HT-29 (cell line): ENCODE measurements at places on chromosomes 2 and 18. TPM values are rescaled to one million over a fixed set of nuclear protein-coding genes. Genes with fewer than 3 reads are reported as not detected.

DNA sequence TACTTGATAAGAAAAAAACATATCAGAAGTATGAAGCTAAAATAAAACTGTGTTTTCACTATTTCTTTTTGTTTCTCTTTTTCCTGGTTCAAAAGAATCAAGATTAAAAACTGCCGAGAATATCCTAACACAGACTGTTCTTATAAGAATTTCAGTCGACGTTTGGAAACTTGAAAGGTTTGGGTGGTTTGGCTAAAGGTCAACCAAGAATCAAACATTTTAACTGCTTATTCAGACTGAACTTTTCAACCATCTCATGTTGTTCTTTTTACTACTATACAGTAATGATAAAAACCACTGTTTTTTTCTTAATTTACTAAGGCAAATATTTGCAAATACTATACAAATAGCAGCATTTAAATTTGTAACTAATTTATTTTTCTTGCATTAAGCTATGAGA is 308.5 kb upstream of the TFPI start:
- DNase-seq, result no peak

DNA sequence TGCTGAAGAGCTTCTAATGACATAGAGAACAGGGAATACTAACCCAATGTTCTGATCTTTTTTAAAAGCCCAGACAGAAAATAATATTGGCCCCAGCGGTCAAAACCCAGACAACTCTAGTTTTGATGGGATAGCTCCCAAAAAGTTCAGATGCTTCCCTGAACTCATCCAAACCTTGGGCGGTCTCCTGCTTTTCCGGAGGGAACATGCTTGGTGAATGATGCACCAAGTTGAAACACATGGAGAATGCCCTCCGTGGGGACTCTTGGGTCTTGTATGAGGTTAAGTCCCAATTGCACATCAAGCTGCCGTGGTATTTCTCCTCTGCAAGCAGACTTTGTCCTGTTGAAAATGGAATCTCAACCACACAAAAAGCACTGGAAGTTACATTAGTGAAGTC is 120.7 kb upstream of the CTAGE1 start:
- no peak for DNase-seq

- DNase-seq, result no peak
Observed at GRCh38 chr18:10121786-10122515, 208.1 kb downstream of the VAPA start.

- DNase-seq, result no peak
Observed at GRCh38 chr2:26620031-26620605, 21.0 kb downstream of the CIB4 start.

OR6B2 gene
- total RNA-seq, result not detected in 2 replicates

DNA sequence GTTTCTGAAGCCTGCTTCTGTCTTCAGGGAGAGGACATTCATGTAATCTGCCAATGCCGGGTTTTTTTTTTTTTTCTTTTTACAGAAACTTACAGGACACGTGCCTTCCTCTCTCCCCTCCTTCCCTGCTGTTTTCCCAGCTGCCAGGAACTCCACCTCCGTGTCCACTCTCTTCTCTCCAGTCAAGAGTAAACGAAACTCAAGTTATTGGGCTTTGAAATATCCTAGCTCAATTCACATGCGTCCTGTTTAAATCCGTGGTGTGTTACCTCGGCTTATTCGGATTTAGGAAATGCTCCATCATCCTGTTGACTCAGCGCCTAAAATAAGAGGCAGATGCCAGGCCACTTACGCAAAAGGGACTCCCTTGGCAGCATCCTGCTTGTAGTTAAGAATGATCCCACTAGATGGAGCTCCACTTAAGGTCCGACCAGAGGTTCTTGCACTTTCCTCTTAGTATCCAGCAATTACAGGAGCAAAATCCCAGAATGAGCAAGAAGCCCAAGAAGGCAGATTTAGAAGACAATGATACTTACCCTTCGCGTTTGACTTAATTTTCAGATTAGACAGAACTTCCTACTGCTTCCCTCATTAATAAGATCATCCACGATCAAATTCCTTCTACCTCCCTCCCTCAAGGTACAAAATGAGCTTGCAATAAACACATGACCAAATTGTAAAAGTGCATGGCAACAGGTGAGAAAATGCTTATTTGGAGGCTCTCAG is 97.2 kb upstream of the ZCCHC2 start:
- peak; percentile 87 for DNase-seq

SLC14A1 gene
- total RNA-seq, result 5.9 and 6.2 TPM in 2 replicates

DNA sequence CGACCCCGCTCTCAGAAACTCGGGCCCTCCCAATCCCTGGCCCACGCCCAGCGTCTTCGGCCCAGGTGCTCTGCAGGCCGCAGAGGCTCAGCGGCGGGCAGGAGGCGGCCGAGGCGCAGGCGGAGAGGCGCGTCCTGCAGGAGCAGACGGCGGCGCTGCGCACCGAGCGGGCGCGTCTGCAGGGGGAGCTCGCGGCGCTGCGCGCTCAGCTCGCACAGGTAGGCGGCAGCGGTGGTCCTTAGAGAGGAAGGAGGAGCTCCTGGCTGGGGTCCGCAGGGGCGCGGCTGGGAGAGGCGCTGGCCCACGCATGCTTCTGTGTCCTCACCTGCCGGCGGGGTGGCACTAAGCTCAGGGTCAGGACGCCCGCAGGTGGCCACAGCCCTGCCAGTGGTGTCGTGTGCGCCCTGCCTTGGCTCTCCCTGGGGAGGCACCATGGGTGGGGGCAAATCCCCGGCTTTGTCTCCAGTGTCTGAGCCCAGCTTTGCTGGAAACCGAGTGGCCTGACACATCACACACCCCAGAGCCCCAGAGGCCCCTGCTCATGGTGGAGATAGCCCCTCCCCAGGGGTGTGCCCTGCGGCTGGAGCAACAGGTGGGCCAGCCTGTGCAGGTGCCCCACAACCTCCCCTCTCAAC is 14.9 kb upstream of the SNED1 start:
- DNase-seq, result peak; percentile 46

DNA sequence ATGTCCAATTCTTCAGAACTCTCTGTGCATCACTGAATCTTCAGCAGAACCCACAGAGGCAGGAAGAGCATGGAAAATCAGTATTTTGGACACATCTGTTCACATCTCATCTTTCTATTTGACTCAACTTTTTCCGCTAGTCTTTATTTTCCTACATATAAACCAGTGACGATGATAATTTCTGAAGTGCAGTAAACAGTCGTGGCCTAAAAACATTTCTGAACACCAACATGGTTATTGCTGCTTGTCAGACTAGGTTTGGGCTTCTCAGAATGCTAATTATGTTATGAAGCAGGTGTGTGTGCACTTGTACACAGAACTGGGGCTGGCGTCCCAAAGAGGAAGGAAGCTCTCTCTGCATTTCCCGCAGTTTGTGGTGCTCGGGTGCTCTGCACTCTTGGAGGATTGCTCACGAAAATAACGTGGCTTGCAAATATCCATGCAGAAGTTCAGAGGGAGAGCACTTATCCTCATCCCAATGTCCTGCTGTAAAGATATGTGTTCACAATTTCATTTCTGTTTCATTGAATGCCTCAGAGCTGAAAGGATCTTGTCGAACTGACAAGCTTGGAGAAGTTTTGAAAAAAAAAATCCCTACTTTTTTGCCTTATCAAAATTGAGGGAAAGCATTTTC is 50.8 kb downstream of the EDAR start:
- no peak for DNase-seq

DNA sequence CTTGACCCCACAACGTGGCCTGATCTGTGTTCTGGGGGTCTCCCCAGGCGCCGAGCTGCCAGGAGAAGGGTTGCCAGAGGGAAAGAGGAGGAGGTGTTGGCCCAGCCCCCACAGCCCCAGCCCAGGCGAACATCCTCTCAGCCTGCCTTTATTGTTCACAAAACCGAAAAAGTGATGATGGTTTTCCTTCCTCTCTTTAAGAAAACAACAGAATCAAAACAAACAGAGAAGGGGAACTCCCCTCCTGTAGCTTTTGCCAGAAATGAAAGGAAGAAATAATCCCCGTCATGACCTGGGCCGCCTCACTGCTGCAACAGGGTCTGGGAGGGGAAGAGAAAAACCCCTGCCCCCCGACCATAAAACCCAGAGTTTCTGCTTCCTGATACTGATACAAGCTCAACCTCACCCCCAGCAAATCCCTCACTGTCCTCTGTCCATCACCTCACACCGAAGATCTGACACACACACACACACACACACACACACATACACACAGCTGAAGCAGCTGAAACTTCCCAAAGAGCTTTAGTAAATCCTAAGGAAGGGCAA is 52.0 kb downstream of the ZFP36L2 start:
- no peak for DNase-seq

NTSR2 gene
- not detected in 2 replicates for total RNA-seq

- DNase-seq, result no peak
Observed at GRCh38 chr18:26190506-26190905, 35.7 kb upstream of the TAF4B start.
